ENCODE measurements at places on chromosomes 12 and 14.
A peak's percentile ranks its signal among the peaks of the same experiment; 100 is the strongest.

DNA sequence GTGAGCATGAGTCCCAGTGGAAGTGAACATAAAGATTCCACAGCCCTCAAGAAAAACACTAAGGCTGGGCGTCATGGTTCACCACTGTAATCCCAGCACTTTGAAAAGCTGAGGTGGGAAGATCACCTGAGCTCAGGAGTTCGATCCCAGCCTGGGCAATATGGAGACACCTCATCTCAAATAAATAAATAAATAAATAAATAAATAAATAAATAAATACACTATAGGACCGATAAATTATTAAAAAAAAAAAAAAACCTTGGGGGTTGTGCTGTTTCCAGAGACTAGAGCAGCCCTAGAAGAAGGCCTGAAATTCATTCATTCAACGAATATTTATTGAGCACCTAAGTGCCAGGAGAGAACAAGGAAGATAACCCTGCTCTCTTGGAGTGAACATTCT lies 1.5 kb upstream of the KANSL2 start:
- no peak for DNase-seq

DNA sequence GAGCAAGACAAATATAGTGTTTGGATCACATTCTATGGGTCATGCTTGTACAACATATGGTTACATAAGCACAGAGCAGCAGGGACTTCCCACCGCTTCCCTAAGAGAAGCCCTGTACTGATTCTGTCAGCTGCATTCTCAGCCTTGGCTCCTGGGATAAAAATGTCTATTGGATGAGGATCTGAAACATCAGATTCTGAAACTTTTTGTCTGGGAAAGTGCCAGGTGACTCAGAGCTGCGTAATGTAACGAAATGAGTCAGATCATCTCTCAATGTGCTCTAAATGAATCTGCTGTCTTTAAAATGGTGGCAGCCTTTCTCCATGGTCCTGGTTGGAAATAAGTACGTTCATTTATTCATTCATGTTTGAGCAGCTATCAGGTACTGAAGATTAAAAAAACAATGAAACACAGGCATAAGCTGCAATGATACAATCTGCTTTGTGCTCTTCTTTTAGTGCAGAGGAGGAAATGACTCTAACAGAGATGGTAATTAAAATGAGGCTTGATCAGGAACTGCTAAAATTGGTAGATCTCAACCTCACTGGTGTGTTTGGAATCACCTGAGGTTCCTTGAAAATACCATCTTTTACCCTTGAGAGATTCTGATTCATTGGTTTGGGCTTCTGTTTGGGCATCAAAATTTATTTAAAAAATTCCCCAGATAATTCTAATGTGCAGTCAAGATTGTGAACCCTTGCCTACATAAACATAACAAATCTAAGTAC lies 99.1 kb upstream of the NAP1L1 start:
- no peak for DNase-seq

GRCh38 chr12:23083267-23083666 lies 458.3 kb downstream of the ETNK1 start:
- peak; percentile 33 for DNase-seq

GRCh38 chr12:26795910-26796309 lies 37.1 kb downstream of the ITPR2 start:
- DNase-seq = no peak

DNA sequence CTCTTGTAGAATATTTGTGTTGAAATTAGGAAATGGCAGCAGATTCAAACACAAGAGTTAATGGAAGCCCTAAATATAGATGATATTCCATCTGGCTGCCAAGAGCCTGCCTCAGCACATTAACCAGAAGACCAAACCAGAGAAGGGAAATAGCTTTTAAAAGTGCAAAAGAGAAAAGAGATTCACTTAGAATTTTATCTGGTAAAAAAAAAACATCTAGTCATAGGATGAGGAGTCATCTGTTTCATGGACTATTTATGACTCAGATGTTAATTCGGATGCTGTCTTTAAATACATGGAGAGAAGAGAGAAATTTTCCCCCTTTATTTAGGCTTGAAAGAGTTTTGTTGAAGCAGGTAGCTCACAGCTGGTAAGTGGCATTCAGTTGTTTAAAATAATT lies 201.6 kb upstream of the NUDT4 start:
- DNase-seq = no peak

DNA sequence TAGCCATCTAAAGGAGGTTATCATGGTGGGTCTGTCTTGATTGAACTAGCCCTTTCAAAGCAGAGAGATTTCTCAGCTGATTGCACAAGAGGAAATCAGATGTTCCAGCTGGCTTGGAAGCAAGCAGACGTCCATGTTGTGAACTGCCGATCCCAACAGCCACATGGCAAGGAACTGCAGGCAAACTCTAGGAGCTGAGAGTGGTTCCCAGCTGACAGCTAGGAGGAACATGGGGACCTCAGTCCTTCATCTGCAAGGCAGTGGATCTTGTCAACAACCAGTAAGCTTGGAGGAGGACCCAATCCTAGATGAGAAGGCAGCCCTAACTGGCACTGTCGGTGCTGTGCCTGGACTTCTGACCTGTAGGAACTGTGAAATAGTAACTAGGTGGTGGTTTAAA lies 7.7 kb downstream of the ACVR1B start:
- DNase-seq = no peak

GRCh38 chr12:49227713-49228112 lies 37.2 kb upstream of the TUBA1C start:
- DNase-seq = peak; percentile 87

- DNase-seq = no peak
These were observed 72.8 kb upstream of the NPAS3 start for GRCh38 chr14:32865827-32866376.

DNA sequence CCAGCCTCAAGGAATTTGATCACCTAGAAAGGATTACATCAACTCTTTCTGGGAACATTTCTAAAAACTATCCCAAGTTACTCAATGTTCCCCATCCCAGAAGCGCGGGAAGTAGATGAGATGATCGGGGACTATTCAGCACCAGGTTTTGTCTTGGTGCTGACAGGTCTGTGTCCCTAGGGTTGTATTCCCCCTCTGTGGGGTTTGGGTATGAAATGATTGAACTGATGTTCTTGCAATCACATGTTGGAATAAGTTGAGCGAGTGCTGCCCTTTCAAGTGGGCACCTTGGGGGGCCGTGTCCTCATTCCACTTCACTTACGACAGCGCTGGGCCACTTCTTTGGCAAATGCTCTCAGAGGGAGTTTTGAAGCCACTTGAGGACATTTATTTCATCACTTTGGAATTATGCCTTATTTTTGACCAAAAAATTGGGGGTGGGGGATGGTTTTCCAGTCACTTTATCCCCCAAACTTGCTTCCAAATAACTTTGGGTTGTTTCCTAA lies 69.8 kb downstream of the RFX4 start:
- no peak for DNase-seq
